ENCODE measurements at places on chromosomes 1 and 21.
A peak's percentile ranks its signal among the peaks of the same experiment; 100 is the strongest.

DNA sequence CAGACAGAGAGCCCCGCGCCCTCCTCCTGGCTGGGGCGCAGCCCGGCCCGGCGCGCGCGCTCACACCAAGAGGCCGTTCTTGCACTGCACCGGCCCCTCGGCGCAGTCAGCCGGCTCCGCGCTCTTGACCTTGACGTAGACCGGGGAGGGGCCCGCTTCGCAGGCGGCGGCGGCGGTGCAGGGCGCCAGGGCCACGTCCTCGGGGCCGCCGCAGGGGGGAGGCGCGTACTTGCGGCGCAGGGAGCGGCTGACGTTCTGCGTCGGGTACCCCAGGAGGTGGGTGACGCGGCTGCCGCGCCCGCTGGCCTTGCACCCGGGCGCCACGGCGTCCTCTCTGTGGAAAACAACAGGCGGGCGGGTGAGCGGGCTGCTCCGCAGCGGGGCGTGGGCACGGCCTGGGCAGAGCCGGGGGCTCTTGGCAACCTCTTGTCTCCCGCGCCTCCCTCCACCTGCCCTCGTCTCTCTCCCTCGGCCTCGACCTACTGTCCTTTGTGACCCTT lies 7.7 kb downstream of the VSIG8 start:
- DNase-seq = no peak

GRCh38 chr1:162720996-162721395 lies 69.5 kb upstream of the HSD17B7 start:
- no peak for DNase-seq

DNA sequence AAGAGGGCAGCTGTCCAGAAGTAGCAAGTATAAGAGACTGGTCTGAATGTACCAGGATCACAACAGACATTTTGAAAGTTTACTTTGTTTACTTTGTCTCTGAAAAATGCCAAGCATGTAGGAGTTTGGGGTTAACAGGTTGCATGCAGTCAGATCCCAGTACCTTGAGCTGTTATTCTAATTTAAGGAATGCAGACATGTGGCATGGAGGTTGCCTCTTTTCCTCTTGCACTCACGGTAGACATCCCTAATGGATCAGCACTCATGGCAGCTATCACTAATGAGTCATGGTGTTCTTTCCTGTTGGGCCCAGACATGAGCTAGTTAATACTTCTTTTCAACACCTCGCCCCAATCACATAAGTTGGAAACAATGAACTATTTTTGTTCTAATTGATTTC lies 67.3 kb downstream of the GADD45A start:
- DNase-seq = no peak

- DNase-seq = no peak
Observed at GRCh38 chr1:18512883-18513282, 32.2 kb downstream of the KLHDC7A start.

DNA sequence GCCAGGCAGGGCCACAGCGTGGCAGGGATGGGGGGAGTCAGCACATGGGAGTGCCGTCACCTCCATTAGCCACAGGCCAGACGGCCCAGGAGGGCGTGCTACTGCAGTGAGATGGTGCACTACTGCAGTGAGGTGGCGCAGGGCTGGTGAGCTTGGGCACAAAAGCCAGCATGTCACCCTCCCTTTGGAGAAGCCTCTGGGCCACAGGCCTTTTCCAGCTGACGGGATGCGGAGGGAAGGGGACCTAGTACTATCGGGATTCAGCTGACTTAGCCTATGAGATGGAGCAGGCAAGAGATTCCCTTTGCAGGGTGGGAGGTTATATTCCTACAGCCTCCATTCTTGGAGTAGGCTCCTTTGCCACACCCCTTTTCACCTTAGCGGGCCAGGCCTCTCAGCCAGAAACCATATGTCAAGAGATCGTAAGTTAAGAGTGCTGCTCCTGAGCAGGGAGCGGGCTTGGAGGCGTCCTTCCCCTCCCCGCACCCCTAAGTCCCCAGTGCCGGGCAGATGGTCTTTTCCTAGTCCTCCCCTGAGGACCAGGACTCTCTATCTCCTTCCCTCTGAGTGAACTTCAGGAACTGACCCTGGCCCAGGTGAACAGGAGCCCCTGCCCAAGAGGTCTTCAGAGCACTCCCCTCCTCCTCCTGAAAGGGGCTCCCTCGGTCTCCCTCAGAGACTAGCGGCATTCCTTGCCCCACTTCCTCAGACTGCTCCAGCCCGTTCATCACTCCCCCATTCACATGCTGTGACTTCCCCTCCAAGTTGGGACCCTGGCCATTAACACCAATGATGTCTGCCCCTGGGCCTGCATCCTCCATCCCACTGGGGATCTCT lies 8.2 kb downstream of the NES start:
- no peak for DNase-seq

- DNase-seq = no peak
Observed at GRCh38 chr21:34072145-34073031, 990 bp upstream of the MRPS6 start.

DNA sequence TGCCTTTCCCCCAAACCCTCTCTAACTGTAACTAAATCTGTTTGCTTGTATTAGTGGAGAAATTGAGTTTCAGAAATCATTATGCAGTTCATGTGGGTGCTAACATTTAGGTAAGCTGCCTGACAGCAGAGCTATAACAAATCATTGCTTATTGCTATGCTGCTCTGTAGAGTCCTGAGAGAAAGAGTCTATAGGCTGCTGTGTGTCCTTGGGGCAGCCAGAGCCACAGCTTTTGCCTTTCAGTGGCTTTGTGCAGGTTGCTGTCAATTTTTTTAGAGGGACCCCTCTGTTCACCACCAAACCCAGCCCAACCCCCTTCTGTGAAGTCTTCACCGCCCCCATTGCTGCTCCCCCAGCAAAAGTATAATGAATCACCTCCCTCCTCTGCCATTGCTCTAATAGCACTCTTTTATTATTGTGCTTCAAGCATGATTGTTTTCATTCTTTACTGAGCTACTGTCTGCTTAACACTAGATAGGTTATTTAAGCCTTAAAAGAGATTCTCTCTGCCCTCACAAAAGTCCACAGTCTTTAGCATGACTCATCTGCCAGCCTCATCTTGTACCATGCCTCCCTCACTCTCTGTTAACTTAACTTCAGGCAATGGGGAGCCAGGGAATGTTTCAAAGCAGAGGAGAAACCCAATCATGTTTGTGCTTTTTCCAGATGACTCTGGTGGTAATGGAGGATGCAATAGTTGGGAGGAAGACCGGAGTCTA lies 38.6 kb downstream of the DIRAS3 start:
- no peak for DNase-seq

DNA sequence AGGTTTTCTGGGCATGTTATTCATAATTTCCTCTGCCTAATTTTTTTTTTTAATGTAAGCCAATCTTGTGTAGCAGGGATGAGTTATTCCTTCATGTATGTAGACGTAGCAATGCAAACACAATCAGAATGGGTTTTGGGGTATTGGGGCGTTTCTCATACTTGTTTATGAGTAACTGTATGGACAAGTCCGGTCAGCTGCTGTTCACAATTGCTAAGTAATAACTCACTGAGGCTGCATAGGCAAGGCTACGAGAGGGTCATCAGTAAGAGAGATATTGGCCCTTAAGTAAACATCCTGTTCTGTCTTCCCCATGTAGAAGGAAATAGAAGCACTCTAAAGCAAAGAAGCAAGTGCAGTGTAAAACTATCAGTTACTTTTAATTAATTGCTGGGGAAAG lies 9.5 kb upstream of the TARS2 start:
- no peak for DNase-seq

DNA sequence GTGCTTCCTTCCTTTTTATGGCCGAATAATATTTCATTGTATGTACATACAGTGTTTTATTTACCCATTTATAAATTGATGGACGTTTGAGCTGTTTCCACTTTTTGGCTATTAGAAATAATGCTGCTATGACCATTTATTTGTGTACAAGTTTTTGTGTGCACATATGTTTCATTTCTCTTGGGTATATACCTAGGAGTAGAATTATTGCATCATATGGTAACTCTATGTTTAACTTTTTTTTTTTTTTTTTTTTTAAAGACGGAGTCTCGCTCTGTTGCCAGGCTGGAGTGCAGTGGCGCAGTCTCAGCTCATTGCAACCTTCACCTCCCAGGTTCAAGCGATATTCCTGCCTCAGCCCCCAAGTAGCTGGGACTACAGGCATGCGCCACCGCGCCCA lies 19.0 kb downstream of the SDHC start:
- no peak for DNase-seq

DNA sequence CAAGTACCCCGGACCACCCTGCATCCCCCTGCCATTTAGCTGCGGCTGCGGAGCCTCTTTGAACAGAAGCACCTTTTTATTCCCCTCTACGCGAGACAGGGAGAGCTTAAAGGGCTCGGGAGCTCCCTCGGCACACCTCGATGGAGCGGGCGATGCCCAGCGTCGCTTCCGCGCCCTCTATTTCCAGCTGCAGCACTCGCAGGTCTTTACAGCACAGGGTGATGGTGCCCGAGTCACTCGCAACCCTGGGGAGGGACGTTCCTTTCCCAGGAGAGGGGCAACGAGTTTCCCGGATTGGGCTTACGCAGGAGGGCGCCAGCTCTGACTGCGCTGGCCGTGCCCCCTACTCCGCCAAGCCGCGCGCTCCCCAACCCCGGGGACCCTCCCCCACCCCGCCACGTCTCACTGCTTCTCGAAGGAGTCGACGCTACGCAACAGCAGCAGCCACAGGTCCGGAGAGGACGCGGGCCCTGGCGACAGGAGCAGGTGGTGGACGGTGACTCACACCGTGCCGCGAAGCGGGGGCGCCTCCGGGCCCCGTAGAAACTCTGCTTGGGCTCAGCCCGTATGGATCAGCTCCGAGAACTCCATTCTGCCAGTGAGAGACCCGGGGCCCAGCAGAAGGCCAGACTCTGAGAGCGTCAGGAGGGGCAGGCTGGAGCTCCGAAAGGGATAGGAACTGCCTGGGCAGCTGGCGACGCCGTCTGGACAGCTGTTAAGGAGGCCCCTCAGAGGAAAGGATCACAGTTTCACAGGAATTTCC lies 5.8 kb upstream of the FAM167B start:
- DNase-seq = peak; percentile 61

GRCh38 chr21:44881198-44881872 lies 7.8 kb upstream of the PTTG1IP start:
- DNase-seq = no peak

DNA sequence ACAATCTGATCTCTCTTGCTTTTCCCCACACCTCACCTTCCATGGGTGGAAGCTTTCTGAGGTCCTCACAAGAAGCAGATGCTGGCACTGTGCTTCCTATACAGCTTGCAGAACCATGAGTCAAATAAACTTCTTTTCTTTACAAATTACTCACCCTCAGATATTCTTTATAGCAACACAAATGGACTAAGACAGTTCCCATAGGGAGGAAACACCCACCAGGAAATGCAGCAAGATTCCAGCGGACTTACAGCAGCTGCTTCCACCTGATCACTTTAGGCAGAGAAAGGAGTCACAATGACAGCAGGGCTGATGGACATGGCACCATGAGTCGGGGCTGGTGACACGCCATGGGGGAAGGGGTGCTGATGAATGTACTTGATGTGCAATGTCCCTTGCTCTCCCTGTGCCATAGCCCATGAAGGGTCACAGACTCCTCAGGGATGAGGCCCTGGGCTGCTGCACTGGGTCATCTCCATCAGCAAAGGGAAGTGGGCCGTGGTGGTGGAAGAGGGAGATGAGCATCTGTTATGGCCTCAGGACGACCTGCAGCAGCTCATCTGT lies 53.9 kb downstream of the PRSS38 start:
- no peak for DNase-seq

DNA sequence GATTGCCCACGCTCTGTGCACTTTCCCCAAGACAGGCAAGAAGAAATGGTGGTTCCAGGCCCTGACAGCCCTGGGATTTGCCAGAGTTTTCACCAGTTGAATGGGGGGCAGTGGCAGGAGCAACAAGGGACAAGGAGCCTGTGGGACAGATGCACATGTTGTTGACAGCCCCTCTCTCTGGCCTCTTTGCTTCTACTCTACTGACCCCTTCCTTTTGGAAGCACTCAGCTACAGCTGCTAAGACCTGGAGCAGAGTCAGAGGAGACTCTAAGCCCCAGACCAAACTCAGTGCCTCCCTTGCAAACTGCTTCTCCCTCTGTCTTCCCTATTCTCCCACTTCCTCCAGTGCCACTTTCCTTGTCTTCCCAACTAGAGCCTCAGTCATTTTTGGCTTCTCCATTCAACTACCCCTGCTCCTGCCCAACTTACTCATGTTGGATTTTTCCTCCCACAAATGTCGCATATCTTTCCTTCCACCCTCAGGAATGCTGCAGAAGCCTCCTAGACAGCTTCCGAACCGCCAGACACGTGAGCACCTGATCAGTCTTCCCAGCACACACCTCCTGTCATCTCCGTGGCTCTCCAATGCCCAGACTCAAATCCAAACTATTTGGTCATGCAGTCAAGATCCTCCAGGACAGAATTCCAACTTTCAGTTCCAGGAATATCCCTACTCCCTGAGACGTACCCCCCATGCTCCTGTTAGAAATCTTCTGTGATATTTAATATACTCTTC lies 9.1 kb downstream of the INKA2 start:
- DNase-seq = no peak

DNA sequence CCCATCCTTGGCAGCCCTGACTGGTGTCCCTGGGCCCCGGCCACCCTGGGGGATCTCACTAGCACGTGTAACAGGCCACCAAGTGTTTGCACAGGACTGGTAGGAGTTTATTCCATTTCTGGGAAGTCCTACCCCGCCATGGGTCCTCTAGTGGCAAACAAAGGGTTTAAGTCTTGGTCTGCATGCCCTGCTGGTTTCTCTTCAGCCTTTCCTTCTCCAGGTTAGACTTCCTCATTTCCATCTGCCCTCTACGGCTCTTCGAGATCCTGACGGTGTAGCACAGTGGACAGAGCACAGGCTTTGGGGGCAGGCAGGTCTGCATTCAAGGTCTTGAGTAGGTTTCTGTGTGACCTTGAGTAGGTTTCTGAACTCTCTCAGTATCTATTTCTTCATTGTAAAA lies 2.8 kb downstream of the AGTRAP start:
- no peak for DNase-seq

- no peak for DNase-seq
Observed at GRCh38 chr21:28938726-28939125, 54.0 kb downstream of the LTN1 start.

- DNase-seq = no peak
Observed at GRCh38 chr1:44636688-44637598, 37.3 kb downstream of the TMEM53 start.

DNA sequence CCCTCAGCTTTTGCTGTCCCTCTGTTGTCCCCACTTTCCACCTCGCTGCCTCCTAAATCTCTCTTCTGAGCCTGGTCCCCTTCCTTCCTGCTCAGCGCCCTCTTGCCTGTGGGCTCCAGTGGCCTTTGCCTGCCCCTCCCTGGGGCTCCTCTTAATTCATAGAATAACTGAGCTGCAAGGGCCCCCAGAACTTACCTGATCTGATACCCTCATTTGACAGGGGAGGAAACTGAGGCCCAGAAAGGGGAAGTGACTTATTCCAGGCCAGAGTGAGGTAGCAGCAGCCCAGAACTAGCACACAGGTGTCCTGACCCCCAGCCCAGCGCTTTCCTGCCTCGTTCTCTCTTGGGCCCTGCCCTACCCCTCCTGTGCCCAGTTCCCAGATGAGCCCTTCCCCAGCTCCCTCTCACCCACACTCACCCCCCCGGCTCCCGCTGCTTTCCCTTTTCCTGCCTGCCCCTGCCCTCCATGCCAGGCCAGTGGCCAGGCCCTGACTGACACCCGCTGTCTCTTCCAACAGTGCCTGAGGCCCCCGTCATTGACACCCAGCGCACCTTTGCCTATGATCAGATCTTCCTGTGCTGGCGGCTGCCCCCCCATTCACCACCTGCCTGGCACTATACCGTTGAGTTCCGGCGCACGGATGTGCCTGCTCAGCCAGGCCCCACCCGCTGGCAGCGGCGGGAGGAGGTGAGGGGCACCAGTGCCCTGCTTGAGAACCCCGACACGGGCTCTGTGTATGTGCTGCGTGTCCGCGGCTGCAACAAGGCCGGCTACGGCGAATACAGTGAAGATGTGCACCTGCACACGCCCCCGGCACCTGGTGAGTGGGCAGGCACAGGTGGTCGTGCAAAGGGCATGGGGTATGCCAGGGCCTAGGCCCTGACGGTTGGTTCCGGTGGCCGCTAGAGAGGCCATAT lies 5.7 kb downstream of the TRIM46 start:
- no peak for DNase-seq

All from neuronal stem cell (in vitro differentiated cells).